DMS79 (cell line): ENCODE measurements at places on chromosomes 16 and 17.

DNA sequence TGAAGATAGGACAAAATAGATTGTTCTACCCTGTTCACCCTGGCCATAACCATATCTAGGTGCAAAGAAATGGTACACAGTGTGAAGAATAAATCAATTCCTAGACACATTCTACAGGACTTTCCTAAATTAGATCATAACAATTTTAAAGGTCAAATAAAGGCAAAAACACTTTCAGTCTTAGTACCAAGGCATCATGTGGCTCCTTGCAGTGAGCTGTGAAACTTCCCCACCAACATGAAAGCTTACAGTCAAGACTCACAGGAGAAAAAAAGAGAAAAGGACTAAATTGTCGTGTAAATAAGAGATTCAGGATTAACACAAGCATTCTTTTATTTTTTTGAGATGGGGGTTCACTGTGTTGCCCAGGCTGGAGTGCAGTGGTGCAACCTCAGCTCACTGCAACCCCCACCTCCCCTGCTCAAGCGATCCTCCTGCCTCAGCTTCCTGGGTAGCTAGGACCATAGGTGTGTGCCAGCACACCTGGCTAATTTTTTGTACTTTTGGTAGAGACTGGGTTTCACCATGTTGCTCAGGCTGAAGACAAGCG lies 14.2 kb downstream of the NSMCE1 start:
- no peak for DNase-seq

- peak; percentile 9 for DNase-seq
Observed at GRCh38 chr16:24610416-24610755, 71.0 kb downstream of the RBBP6 start.

DNA sequence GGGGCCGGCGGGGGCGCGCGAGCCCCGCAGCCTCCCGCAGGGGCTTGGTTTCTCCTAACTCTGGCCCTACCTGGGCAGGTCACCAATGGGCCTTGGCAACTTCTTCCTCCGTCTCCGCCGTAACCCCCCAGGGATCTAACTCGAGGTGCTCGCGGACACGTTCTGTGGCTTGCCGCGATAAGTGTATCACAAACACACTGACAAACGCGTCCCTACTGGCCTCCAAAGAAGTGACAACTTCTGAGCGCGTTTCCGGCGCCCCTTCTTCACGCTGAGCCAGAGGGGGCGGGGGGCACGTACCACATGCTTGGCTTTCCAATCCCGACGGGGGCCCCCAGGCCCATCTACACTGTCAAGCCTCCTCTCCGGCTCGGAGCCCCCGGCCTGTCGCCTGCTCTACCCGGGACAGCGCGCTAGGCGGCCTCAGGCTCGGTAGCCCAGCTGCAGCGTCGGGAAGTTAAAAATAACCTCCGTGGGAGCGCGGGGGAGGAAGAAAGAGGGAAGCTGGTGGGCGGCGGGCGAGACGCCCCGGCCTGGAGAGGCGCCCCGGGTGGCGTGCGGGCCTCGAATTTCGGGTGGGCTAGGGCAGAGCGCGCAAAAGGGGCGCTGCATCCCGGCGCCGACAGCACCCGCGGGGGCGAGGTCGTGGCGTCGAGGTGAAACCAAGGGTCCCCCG lies 725 bp upstream of the SPHK1 start:
- no peak for DNase-seq

DNA sequence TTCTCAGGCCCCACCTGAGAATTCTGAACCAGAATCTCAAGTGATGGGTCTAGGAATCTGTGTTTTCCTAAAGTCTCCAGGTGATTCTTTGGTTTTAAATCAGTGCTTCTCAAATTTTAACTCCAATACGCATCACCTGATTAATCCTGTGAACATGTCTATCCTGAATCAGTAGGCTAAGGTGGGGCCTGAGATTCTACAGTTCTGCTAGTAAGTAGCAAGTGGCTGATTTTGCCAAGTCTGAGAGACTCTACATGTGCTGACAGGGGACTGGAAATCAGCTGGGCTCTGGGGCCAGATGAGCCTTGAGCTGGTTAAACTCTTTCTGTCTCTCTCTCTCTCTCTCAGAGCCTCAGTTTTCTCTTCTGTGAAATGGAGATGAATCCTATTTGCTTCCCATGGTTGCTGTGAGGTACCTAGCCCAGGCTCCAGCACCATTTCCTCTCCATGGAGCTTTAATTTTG lies 9.0 kb downstream of the CCR7 start:
- no peak for DNase-seq

- peak; percentile 43 for DNase-seq
Observed at GRCh38 chr17:36602924-36603384, 1.6 kb downstream of the MRM1 start.

- no peak for DNase-seq
Observed at GRCh38 chr16:75899163-75899562, 172.9 kb upstream of the CPHXL start.

DNA sequence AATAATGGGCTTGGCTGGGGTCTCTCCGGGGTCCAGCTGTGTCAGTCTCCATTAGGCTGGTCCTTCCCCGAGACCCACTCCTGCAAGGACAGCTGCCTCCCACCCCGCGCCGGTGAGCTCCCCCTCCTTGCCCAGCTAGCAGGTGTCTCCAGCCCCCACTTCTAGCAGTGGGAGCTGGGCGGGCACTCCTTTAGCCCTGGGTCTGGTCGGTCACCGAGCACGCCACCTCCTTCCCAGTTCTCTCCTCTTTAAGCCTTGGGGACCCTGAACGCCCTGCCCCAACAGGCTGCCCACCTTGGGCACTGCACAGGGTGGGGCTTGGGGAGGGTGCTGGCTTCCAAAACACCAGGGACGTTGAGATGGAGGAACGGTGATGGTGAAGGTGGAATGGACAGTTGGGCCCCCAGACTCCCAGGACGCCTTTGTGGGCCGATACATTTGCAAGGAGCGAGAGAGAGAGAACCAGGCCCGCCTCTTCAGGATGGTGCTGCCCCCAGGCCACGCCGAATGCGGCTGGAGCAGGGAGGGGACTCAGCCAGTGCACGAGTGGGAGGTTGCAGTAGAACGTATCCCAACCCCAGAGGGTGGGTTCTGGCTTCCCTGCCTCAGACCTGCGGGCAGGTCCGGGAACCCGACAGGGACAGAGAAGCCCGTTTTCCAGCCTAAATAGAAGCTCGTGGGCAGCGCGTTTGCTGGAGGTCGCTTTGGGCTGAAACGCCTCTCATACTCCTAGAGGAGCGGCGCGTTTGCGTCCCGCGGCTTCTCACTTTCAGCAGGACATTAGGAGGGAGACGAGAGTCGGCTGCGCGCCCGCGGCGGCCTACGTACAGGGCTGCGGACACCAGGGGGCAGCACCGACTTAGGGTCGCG lies 10.7 kb downstream of the TBX2 start:
- no peak for DNase-seq

DNA sequence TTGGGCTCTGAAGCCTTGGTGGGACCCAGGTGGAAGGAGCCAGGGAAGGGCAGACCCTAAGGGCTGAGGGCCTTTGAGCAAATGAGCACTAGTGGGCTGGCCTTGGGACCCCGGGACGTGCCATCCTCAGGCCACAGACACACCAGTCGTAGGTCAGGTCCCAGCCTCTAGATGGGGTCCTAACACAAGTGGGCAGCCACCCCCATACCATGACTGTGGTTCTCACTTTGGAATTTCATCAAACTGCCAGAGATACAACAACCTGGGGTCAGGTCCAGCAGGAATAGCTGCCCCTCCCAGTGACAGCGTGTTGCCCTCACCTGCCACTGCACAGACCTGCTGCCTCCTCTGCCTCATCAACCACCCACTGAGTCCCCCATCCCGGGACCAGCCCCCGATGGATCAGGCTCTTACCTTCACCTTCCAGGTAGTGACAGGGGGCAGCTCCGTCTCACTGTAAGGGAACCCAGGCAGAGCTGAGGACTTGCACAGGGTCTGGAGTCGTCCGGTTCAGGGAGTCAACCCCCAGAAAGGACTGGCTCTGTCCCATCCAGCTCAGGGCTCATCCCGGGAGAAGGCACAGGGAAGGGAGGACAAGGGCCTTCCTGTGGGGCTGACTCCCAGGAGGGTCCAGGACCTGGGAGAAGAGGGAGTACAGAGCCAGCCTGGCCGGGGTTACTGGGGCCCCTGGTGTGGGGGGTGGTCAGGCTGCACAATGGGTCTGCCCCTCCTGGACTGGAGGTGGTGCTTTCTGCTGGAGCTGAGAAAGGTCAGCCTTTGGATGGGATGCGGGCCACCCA lies 40.0 kb downstream of the LGALS9 start:
- DNase-seq = no peak
